ENCODE measurements at places on chromosomes 11 and 22. TPM values are rescaled to one million over a fixed set of nuclear protein-coding genes. Genes with fewer than 3 reads are reported as not detected.

DNA sequence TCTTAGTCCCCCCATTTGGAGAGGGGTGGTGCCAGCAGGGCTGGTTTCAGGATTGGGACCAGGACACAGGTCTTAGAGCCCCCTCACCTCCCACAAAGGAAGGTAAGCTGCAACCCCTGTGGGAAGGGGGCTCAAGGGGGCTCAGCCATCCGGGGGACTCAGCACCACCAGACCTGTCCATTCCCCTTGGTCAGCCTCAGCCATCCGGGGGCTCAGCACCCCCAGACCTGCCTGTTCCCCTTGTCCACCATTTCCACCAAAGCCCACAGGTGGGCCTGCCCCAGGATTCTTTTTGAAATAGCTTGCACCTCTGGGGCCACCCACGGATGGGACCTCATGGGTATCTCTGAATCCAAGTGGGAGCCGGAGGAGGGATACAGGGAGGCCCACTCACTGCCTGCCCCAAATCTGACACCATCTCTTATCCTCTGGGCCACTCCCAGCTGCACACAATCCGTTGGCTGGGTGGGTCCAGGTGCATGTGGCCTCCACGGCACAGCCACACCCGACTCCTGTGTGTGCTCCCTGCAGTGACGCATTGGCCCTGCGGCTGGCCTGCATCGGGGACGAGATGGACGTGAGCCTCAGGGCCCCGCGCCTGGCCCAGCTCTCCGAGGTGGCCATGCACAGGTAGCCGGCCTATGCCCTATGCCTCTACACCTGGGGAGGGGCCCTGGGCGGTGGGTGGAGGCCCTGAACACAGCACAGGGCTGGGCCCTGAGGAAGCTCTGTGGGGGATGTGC, 15.9 kb downstream of the MCAT start:
- DNase-seq, result no peak

GRCh38 chr11:36292311-36292722, 3.1 kb upstream of the COMMD9 start:
- peak; percentile 47 for DNase-seq

- DNase-seq, result no peak
These were observed 225.1 kb upstream of the PITPNB start for GRCh38 chr22:28143961-28144745.

DNA sequence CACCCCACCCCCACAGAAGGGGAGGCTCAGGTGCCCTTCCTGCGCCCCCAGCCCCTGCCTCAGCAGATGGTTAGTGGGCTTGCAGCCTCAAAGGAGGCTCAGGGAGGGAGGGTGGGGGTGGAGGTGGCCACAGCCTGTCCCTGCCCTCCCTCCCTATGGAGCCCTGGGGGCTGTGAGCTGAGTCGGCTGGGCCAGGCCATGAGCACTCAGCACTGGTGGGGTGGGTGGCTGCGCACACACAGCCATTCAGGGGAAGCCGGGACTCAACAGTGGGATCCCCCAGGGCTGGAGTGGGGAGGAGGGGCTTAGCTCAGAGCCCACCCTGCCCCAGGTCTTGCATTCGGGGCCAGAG, 50.2 kb downstream of the FLRT1 start:
- no peak for DNase-seq

GRCh38 chr22:25380122-25380747, 160.8 kb downstream of the CRYBB2 start:
- no peak for DNase-seq

DNA sequence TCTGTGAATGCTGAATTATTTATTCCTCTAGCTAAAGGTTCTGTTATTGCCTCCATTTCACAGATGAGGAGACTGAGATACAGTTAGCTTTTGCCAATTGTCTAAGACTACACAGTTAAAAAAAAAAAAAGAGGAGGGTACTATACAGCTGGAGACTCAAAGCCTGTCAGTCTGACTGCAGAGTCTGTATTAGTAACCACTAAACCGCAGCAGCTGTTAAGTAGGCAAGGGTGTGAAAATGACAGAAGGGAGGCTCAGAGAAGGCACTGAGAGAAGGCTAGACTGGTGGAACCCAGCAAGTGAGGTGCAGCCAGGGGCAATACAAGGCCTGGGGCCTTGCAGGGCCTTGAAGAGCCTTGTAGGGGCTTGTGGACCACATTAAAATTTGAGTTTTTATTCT, 181.2 kb downstream of the CSNK2A3 start:
- DNase-seq, result no peak

- no peak for DNase-seq
These were observed 27.8 kb upstream of the CCDC134 start for GRCh38 chr22:41772645-41773044.

DNA sequence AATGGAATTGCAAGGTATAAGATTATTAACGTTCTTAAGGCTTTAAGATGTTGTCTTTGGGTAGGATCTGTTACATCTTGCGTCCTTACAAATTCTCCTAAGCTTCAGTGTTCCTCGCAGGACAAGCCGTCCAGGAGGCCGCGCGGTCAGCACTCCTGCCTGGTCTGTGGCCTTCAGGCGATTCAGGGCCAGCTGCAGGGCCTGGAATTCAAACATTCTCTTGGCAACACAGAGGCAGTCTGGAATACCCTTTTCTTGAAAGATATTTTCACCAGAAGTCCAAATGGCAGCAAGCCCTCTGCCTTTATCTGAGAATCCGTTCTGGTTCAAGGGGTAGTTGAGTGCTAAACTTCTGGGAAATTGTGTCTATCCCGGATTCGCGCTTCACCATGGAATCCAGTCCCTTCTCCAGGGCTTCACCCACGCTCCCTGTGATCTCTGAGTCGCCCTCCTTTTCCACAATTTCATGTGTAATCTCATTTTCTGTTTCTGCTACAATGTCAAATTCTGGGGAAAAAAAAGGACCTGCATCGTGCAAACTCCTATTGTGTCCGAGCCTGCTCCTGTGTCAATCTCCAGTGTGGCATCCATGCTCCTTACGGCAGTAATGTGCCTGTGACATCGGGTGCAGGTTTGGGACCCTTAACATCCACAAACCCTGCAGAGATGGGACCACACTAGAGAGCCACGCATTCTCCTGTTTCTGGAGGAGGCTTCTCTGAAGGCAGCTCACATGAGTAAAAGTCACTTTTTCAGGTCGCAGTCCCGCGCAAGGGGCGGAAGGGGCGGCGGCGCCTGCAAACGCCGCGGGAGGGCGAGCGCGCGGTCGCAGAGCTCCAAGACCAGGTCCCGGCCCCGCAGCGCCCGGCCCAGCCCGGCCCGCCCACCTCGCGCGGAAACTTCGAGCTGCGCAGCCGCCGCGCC, 25.4 kb upstream of the SORL1 start:
- DNase-seq, result peak; percentile 75

SEC14L3 gene
- total RNA-seq, result not detected

CCDC87 gene
- total RNA-seq, result 1.2 TPM

All from neural progenitor cell (in vitro differentiated cells).